ENCODE measurements at places on chromosomes 4 and X.

DNA sequence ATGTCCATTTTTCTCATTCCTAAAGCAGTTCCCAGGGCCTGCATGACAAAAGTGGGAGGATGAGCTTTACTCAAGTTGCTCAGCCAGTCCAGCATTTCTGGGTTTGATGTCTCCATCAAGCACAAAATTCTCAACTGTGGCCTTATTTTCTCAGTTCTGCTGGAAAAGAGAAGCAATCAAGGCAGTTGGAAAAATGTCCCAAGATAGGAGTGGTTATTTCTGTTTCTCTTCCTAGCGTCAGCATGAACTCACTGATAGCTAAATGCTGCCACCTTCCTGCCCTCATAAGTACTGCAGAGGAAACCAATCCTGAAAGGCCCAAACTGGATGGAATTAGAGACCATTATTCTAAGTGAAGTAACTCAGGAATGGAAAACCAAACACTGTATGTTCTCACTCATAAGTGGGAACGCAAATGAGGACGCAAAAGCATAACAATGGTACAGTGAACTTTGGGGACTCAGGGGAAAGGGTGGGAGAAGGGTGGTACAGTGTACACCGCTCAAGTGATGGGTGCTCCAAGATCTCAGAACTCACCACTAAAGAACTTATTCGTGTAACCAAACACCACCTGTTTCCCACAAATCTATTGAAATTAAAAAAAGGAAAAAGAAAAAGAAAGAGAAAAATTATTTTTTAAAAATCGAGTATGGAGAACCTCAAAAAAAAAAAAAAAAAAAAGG lies 29.6 kb downstream of the ADH7 start:
- DNase-seq: peak; percentile 36

DNA sequence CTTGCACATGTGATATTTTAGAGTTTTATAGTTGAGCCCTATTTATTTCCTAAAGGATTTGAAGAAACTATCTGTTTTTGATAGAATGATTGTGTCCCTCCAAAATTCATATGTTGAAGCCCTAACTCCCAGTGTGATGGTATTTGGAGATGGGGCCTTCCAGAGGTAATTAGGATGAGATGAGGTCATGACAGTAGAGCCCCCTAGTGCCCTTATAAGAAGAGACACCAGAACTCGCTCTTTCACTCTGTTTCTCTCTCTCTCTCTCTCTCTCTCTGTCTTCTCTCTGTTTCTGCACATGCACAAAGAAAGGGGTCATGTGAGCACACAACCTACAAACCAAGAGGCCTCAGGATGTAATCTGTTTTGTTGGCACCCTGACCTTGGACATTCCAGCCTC lies 921.9 kb upstream of the DIAPH2 start:
- no peak for DNase-seq

DNA sequence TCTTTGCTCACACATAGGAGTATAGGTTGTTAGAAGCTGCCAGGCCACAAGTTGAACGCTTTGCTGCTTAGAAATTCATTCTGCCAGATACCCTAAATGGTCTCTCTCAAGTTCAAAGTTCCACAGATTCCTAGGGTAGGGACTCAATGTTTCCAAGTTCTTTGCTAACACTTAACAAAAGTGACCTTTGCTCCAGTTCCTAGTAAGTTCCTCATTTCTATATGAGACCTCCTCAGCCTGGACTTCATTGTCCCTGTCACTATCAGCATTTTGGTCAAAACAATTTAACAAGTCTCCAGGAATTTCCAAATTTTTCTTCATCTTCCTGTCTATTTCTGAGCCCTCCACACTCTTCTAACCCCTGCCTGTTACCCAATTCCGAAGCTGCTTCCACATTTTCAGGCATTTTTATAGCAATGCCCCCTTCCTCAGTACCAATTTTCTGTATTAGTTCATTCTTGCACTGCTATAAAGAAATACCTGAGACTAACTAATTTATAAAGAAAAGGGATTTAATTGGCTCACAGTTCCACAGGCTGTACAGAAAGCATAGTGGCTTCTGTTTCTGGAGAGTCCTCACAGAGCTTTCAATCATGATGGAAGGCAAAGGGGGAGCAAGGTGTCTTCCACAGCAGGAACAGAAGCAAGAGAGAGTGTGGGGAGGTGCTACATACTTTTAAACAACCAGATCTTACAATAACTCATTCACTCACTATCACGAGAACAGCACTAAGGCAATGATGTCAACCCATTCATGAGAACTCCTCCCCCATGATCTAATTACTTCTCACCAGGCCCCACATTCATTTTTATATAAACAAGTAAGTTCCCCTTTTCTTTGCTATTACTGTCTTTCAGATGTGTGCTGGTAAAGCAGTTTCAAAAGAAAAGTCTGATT lies 11.5 kb upstream of the TLR1 start:
- no peak for DNase-seq

- no peak for DNase-seq
Observed at GRCh38 chr4:58636381-58636780, 1526.2 kb upstream of the IGFBP7 start.

GRCh38 chr4:6309777-6310176 lies 40.1 kb downstream of the WFS1 start:
- no peak for DNase-seq

DNA sequence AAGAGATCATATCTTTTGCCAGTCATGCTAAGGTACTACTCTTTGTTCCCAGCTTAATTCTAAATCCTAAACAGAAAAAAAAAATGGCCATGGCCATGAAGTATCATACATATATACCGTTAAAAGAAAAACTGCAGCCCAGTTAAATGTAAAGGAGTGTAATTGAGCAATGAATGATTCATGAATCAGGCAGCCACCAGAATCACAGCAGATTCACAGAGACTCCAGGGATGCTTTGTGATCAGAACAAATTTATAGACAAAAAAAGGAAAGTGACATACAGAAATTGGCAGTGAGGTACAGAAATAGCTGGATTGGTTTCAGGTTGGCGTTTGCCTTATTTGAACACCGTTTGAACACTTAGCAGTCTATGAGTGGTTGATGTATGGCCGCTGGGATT lies 42.1 kb upstream of the PDGFC start:
- DNase-seq: no peak

DNA sequence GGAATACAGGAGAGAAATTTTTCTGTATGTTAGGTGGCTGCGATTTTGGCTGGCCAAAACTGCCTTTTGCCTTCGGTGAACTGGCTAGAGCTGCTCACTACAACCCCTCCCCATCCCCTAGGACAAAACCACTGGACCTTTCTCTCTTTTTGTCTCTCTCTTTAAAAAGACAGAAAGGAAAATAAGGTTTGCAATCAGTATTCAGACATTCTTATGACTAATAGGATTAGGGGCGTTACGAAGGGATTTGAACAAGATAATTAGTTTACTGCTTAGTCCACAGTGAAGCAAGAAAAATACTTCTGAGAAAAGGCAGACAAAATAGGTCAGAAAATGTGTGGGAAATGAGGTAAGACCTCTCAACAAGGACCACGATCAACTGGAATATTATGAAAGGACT lies 180.4 kb downstream of the SLIT2 start:
- DNase-seq: no peak

DNA sequence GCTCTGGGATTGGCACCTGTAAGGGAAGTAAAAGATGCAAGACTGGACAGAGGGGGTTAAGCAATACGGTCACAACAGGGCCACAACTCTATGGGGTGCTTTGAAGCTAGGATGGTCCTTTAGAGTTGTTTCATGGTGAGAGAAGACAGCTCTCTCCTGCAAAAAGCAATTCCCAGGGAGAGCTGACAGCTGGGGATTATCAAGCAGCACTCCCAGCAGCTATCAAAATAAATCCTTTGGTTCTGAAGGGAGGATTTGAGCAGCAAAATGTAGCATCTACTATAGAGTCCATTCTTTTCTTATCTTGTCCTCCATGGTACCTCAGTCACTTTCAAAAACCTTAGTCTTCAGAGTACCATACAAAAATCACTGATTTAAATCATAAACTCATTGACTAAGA lies 35.1 kb upstream of the AP1AR start:
- no peak for DNase-seq

GRCh38 chrX:152942077-152942442 lies 44.2 kb downstream of the ZNF185 start:
- no peak for DNase-seq

DNA sequence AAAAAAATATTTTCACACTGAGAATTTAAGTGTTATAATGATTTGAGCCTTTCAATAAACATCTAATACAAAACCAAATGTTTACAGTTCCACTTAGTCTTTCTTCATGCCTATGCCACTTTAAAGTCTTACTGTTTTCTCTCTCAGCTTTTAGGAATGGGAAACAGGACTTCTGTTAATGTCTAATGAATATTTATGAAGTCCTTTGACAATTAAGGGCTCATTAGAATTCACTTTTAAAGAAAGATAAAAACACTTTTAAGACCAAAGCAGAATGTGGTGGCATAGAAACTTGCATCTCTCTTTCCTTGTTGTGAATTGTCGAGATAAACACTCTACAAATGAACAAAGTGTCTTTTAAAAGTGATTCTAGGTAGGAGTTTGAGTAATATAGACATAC lies 315.9 kb downstream of the BMPR1B start:
- no peak for DNase-seq

DNA sequence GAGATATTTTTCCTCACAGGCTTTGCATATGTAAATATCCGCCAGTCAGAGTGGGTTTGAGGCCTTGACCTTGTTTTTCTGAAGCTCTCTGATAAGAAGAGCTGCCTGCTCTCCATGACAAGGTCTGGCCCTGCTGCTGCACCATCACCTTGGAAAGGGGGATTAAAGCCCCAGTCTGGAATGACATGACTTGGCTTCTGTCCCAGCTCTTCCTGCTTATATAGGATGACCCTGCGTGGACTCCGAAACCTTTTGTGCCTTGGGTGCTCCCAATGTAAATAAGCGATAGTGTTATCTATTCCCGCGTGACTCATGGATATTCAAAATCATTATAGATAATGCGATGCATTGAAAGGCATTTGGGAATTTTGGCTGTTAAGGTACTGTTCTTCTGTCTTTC lies 139.3 kb downstream of the BMPR1B start:
- no peak for DNase-seq

DNA sequence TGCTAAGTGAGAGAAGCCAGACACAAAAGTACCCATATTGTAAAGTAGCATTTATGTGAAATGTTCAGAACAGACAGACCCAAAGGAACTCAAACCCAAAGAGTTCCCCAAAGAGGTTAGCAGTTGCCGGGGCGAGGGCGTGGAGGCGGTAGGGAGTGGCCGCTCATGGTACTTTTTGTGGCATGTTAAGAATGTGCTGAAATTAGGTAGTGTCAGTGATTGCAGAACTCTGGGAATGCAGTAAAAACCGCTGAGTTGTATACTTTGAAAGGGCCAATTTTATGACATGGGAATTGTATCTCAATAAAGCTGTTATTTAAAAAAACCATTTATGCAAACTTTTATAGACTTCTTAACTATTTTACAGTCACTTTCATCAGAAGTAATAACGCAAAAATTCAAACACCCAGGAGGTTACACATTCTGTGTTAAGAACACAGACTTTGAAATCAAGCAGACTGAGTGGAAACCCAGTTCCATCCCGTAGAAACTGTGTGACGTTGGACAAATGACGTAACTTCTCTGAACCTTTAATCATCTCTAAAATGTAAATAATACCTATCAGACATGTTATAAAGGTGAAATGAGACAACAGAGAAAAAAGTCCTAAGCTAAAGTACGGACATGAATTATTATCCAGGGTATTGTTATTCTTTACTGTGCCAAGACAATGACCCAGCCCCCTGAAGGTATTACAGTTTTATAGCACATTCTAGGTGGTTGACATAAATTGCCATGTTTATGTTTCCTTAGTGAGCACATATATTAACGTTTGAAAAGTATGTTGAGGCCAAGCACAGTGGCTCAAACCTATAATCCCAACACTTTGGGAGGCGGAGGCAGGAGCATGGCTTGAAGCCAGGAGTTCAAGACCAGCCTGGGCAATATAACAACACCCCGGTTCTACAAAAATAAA lies 19.7 kb downstream of the ZFP42 start:
- no peak for DNase-seq

GRCh38 chr4:70269674-70270073 lies 27.3 kb downstream of the CSN3 start:
- no peak for DNase-seq

- DNase-seq: no peak
Observed at GRCh38 chrX:37677765-37678164, 7.8 kb upstream of the XK start.

DNA sequence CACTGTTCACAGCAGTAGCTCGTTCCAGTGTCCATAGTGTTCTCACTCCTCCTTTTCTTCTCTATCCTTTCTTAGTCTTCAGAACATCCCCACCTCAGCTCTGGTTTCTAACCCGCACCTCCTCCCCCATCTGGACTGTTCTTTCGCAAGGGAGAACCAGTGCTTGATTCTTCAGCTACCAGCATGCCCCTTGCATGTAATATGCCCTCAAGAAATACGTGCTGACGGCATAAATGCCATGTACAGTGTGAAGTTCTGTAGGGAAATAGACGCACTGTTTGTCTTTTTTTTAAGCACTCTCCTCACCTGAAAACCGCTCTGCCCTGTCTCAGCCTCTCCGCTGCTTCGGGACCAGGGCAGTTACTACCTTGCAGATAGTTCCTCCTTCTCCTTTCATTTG lies 5.3 kb downstream of the CLDN22 start:
- no peak for DNase-seq

GRCh38 chrX:26918631-26919030 lies 544.5 kb downstream of the PPP4R3C start:
- DNase-seq: no peak

DNA sequence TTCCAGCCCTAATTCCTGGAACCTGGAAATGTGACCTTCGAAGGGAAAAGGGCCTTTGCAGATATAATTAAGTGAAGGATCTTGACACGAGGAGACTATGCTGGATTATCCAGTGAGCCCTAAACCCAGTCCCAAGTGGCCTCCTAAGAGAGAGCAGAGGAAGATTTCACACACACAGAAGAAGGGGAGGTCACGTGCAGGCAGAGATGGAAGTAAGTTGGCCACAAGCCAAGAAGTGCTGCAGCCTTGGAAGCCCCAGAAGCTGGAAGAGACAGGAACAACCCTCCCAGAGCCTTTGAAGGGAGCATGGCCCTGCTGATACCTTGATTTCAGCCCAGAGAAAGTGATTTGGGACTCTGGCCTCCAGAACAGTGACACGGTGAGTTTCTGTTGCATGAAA lies 51.9 kb downstream of the EVC2 start:
- no peak for DNase-seq
